ENCODE measurements at places on chromosomes 7 and 10. TPM values are rescaled to one million over a fixed set of nuclear protein-coding genes. Genes with fewer than 3 reads are reported as not detected.

The PNLIPRP2 gene
- total RNA-seq: 0.06 TPM

The C7orf57 gene
- total RNA-seq: 0.32 TPM

The DEPP1 gene
- total RNA-seq: 3.4 TPM

The TLX1 gene
- not detected for total RNA-seq

The GARS1 gene
- total RNA-seq: 126 TPM

The PON3 gene
- total RNA-seq: 39.3 TPM

The SPAM1 gene
- not detected for total RNA-seq

The TMEM229A gene
- total RNA-seq: not detected

The NRG3 gene
- not detected for total RNA-seq
